Fibroblast of the aortic adventitia (primary cell): ENCODE measurements at places on chromosomes 6 and 20.

DNA sequence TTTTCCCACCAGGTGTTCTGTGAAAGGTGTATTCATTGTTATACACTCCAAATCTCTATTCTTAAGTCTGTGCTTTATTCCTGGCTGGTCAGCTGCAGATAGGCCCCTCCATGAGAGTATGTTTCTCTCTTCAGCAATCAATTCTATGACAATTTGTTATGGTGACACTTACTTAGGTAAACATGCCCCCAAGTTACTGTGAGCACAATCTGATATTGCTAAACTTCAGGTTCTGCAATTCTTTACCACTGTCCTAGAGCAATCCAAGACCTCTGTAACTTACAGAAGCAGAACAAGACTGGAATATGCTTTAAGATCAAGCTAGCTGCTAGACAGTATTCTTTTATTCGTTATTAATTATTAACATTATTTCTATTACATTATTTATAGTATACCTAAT lies 391.9 kb downstream of the FRK start:
- no peak for DNase-seq

- no peak for DNase-seq
These were observed 46.3 kb downstream of the SCAND1 start for GRCh38 chr20:35908007-35908406.

- no peak for DNase-seq
These were observed 198.0 kb upstream of the RAB32 start for GRCh38 chr6:146345598-146345997.

- no peak for DNase-seq
These were observed 146.5 kb downstream of the PREX1 start for GRCh38 chr20:48681201-48681872.

DNA sequence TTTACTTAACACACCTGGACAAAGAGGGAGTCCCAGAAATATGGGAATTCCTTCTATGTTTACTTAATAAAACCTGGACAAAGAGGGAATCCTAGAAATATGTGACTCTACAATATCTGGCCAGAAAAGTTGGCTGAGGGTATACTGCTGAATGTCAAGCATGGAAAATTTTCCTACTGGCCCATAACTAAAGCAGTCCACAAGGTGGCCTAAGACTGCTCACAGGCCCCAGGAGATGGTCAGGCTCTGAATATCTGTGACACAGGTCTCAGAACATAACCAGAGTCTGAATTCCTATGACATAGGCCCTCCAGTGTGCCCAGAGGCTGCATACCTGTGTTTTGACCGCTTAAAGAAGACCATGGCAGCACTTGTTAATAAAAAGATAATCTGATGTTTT lies 578.2 kb upstream of the NRSN1 start:
- no peak for DNase-seq

- peak; percentile 43 for DNase-seq
These were observed 230.7 kb upstream of the THEMIS start for GRCh38 chr6:128131566-128131965.

DNA sequence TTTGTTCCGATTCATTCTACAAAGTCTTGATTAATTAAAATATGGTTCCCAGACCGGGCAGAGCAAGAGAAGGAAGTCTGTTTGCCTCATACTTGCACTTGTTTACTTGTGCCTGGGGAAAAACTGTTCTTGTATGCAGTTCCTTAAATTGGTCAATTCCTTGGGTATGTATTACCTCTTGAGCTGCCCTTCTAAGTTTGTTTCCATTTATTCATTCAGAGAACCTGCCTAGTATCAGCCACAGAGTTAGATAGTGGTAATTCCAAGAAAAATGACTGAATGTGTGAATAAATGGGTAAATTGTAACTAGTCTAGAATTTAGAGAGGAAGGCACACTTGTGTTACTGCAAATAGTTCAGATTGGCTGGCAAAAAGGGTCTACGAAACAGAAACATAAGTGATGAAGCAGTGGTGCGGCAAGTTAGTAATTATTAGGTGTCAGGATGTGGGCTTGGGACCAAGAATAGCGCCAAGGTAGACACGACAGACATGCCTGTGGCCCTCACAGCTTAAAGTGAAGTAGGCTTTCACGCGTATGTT lies 525 bp upstream of the MAK start:
- no peak for DNase-seq

DNA sequence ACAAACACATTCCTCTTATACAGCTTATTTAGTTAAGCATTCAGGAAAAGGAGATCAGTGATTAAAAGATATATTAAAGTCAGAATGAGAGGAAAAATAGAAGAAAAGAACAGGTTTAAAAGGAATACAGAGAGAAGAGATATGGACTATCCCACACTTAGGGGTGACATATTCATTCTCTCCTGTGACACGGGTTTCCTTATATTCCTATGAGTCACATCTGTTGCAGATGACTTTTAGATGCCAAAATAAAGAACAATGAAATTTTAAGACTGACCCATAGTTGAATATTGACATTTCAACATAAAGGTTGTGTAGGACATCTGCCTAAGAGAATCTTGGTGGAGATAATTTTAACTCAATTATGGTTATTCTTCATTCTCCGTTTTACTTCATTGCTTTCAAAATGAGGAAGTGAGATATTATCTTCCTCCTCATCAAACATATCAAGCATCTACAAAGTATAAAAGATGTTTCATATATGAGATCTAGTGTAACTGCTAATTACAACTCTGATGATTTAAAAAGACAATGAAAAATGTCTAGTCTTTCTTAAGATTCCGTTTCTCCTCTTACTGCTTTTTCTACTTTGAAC lies 1336.7 kb upstream of the CITED2 start:
- DNase-seq: no peak

DNA sequence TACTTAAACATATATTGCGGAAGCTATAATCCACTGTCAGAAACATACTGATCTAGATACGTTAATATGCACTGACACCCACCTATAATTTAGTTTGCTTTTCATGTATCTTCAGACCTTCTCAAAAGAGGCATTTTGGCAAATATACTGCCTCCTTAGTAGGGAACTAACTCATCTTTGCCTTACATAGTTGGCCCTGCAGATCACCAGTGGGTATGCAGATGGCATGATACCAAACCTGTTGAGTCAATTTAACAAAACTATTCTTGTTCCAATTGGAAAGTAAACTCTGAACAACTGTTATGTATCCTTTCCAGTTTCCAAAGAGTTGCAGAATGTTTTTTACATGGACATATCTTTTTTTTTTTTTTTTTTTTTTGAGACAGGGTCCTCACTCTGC lies 35.6 kb upstream of the TBC1D20 start:
- DNase-seq: no peak

GRCh38 chr6:150492941-150493340 lies 106.7 kb upstream of the PLEKHG1 start:
- DNase-seq: peak; percentile 50

GRCh38 chr20:64158346-64159285 lies 5.6 kb upstream of the MYT1 start:
- no peak for DNase-seq

GRCh38 chr6:170346649-170347048 lies 40.1 kb downstream of the FAM120B start:
- no peak for DNase-seq

DNA sequence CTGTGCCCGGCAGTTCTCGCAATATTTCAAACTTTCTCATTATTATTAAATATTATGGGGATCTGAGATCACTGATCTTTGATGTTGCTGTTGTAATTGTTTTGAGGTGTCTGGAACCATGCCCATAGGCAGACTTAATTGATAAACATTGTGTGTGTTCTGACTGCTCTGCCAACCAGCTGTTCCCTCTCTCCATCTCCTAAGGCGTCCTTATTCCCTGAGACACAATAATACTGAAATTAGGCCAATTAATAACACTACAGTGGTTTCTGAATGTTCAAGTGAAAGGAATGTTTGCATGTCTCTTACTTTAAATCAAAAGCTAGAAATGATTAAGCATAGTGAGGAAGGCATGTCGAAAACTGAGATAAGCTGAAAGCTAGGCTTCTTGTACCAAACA lies 7.6 kb downstream of the MAPK14 start:
- peak; percentile 28 for DNase-seq

- no peak for DNase-seq
These were observed 37.8 kb downstream of the HCRTR2 start for GRCh38 chr6:55212156-55212555.

DNA sequence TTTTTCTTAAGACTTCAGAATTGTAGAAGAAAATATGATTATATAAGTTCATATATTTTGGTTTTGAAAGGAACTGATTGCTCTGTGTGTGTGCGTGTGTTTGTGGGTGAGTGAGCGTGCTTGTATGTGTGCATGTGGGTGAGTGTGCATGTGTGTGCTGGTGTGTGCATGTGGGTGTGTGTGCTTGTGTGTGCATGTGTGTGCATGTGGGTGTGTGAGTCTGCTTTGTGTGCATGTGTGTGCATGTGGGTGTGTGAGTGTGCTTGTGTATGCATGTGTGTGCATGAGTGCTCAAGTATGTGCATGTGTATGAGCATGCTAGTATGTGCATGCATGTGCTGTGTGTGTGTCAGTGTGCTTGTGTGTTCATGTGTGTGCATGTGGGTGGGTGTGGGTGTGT lies 238.5 kb downstream of the CDC5L start:
- no peak for DNase-seq
